ENCODE measurements at places on chromosomes 16 and 17. TPM values are rescaled to one million over a fixed set of nuclear protein-coding genes. Genes with fewer than 3 reads are reported as not detected.

GRCh38 chr16:86697715-86698114 lies 119.4 kb downstream of the FOXL1 start:
- no peak for DNase-seq

DNA sequence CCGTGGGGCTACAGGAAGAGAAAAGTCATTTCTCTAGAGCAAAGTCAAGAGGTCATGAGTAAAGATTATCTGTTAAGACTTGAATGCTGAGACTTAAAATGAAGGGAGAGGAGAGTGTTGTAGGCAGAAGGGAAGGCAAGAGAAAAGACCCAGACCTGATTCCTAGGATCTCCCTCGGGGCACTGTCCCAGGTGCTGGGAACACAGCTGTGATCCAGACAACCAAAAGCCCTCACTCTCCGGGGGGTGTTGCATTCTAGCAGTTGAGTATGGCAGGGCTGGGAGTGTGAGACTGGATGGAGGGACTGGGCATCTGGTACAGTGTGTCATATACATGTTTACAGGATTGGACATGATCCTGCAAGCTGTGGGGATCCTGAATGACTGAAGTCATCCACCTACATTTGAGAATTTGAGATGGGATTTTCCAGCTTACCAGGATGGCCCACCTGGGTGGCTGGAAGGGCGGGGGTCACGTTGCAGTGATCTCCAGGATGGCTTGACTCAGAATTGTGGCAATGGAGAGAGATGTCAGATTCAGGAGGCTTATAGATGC lies 29.1 kb downstream of the ARSG start:
- no peak for DNase-seq

DNA sequence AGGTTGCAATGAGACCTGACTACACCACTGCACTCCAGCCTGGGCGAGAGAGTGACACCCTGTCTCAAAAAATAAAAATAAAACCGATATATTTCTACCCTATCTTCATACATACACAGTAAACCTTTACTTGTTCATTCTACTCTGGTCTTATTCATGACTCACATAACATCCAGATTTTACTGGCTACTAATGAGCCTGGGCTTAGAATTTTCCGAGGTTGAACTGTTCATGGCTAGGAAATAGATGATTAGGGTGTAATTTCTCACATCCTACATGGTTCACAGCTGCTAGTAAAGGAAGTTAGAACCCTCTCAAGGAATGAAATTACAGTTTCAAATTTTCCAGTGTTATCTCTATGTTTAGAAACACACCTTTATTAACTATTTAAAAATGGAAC lies 14.7 kb downstream of the GSPT1 start:
- no peak for DNase-seq

- no peak for DNase-seq
Measured at GRCh38 chr17:75776386-75777295, 8.0 kb upstream of the UNK start.

DNA sequence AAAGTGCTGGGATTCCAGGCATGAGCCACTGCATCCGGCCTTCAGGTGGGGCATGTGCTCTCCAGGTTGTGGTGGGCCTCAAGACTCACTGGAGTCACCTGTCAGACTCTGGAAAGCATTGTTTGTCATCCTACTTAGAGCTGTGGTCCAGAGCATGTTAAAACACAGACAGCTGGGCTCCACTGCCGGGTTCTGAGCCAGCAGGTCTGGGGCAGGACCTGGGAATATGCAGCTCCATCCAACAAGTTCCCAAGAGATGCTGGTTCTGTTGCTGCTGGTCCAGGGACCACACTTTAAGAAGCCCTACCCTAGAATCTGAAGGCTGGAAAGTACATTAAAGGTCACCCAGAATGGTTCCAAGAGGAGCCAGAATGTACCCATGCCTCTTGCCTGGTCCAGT lies 75.3 kb downstream of the GAS7 start:
- no peak for DNase-seq

GRCh38 chr16:66058172-66058691 lies 308.3 kb upstream of the CDH5 start:
- DNase-seq, result peak; percentile 19

GRCh38 chr16:86680661-86681030 lies 102.3 kb downstream of the FOXL1 start:
- DNase-seq, result no peak

- no peak for DNase-seq
Measured at GRCh38 chr16:49918257-49918656, 62.3 kb upstream of the ZNF423 start.

The FAM20A gene
- not detected for total RNA-seq

The ABCC1 gene
- 48.0 TPM for total RNA-seq

The HBA1 gene
- total RNA-seq, result not detected
